ENCODE measurements at places on chromosomes 2 and 18.

DNA sequence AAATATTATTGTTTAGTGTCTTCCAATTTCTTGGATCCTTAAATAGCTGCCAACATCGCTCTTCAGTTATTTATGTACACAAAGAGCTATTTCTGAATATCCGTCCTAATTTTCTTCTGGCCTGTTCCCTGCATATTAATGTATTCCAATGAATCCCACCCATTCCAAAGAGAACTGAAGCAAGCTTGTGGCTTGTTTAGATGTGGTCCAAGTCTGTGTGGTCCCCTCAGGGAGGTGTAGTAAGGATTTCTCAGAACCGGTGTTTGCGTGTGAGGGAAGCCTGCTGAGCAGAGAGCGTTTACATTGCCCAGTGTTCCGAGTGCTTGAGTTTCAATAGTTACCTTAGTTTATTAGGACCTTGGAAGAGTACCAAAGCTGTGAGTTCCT lies 25.1 kb upstream of the IL1R1 start:
- peaks cover 16% of the 10 kb centered on the region for H3K4me1 ChIP-seq
- no peak overlapping the region for H3K4me3 ChIP-seq
- no peak overlapping the region for H3K27ac ChIP-seq
- no peaks in the 10 kb centered on the region for H3K27me3 ChIP-seq
- no peaks in the 10 kb centered on the region for H3K36me3 ChIP-seq

DNA sequence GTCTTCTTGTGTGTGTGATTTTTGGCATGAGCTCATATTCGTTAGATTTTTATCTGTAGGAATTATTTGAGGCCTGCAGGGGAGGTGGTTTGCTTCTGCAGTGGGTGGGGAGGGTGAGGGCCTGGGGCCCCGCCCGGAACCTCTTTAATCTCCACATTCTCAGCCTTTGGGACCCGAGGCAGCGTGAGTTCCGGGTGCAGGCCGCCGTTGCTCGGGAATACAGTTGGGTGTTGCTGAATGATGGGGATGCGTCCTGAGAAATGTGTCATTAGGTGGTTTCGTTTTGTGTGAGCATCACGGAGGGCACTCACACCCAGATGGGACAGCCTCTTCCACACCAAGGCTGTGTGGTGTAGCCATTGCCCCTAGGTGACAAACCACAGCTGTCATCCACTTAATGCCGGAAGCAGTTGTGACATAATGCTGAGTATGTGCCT lies 13.7 kb upstream of the GAL3ST2 start:
- H3K4me1 ChIP-seq: no peaks in the 10 kb centered on the region
- no peak overlapping the region for H3K27ac ChIP-seq
- no peak for DNase-seq
- peaks cover 20% of the 10 kb centered on the region for H3K36me3 ChIP-seq
- H3K27me3 ChIP-seq: no peaks in the 10 kb centered on the region

- no peak overlapping the region for H3K4me3 ChIP-seq
- peaks cover 5% of the 10 kb centered on the region for H3K36me3 ChIP-seq
- H3K4me1 ChIP-seq: no peaks in the 10 kb centered on the region
- DNase-seq: no peak
Observed at GRCh38 chr2:113181258-113182051, 7.7 kb downstream of the PSD4 start.

DNA sequence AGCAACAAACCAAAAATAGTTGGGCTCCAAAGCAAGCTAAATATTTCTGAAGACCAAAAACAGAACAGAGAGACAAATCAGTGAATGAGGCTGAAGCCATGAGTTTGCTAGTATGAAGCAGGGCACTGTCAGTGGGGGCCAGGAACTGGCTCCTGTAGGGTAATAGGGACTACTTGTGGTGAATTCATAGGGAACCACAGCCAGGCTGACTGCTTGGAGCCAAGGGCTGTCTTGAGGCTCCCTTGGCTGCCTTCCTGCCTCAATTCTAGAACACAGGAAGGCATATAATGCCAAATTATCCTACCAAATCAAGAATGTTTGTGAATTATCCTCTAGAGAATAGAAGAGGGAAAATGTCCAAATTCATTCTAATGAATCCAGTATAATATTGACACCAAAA lies 406.0 kb downstream of the CCDC85A start:
- no peaks in the 10 kb centered on the region for H3K36me3 ChIP-seq
- no peaks in the 10 kb centered on the region for H3K27me3 ChIP-seq
- no peak overlapping the region for H3K27ac ChIP-seq
- DNase-seq: no peak
- no peaks in the 10 kb centered on the region for H3K4me1 ChIP-seq

DNA sequence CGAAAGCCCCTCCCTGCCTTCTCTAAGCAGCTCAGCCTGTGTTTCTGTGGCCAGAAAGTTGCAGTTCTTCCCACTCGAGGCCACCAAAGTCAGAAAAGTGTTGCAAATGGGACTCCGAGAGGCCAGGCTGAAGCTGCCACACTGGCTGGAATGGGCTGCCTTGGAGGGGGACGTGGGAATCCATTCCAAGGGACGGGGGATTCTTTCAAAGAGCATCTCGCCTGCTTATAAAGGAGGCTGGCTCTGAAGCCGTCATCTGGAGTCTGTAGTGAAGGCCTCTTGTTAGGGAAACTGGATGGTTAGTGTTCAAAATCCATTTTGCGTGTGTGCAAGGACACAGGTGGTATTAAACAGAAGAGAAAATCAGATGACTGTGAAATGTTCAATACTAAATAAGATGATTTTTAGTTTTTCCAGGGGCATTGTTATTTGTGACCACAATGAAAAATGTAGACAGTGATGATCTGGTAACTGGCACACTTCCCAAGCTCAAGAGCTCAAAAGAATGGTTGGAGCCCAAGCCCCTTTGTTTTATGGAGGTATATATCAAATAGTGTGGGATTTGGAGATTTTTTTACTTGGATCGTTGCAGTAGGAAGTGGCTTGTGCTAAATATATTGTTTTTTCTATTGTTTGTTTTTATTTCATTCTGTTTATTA lies 782 bp downstream of the FAM228B start:
- peak overlapping the region; percentile 79 for H3K27ac ChIP-seq
- no peak for DNase-seq
- peak overlapping the region; percentile 88 for H3K4me3 ChIP-seq

DNA sequence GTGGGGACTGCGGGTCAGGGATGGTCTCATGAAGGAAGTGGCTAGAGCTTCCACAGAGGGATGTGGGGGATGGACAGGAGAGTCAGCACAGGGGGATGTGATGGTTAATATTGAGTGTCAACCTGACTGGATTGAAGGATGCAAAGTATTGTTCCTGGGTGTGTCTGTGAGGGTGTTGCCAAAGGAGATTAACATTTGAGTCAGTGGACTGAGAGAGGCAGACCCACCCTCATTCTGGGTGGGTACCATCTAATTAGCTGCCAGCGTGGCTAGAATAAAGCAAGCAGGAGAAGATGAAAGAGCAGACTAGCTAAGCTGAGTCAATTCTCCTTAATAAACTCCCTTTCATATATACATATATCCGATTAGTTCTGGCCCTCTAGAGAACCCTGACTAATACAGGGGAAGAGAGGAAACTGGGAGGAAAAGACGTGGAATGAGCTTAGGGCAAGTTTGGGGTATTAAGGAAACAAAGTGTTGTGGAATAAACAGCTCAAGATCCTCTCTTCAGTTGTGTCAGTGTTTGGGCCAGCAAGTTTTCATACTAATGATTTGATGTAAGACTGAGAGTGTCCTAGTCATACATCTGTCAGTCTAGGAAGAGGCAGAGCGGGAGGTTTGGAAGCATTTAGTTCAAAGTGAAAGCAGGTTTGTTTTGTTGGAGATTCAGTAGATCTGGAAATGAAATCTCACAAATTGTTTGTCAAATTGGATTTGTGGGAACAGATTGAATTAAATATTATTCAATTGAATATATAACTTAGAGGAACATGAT lies 135.2 kb upstream of the NT5C1B start:
- H3K36me3 ChIP-seq: no peaks in the 10 kb centered on the region
- no peaks in the 10 kb centered on the region for H3K4me1 ChIP-seq
- no peak overlapping the region for H3K4me3 ChIP-seq
- no peak overlapping the region for H3K27ac ChIP-seq
- no peak for DNase-seq
- no peaks in the 10 kb centered on the region for H3K27me3 ChIP-seq

GRCh38 chr18:36934884-36935283 lies 106.0 kb downstream of the KIAA1328 start:
- no peaks in the 10 kb centered on the region for H3K36me3 ChIP-seq
- no peaks in the 10 kb centered on the region for H3K4me1 ChIP-seq
- no peak for DNase-seq
- H3K27me3 ChIP-seq: no peaks in the 10 kb centered on the region

- H3K4me1 ChIP-seq: peaks cover 23% of the 10 kb centered on the region
- no peak overlapping the region for H3K4me3 ChIP-seq
- H3K36me3 ChIP-seq: no peaks in the 10 kb centered on the region
- peaks cover 27% of the 10 kb centered on the region for H3K27me3 ChIP-seq
- DNase-seq: no peak
Observed at GRCh38 chr2:27291865-27292264, 9.6 kb downstream of the TRIM54 start.

DNA sequence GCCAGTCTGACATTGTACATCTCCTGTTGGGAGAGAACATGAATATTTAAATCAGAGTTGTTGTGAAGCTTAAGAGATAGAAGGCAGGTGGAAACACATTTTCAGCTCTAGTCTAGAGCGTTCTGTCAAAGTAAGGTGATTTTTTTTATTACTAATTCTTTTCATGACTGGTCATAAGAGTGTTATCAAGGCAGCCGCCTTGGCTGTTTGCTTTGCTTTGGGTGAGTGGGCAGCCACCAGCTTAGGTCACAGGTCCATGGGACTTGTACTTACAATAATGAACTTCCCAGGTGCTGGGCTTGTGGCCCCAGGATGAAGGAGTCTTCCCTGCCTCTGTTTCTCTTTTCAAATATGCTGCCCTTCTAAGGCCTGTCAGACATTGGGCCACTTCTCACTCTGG lies 256.3 kb downstream of the SRBD1 start:
- DNase-seq: no peak
- H3K4me1 ChIP-seq: peaks cover 12% of the 10 kb centered on the region
- H3K4me3 ChIP-seq: no peak overlapping the region

GRCh38 chr2:201167546-201167945 lies 15.4 kb upstream of the CASP10 start:
- no peak overlapping the region for H3K4me3 ChIP-seq
- H3K27ac ChIP-seq: peak overlapping the region; percentile 66
- peaks cover 81% of the 10 kb centered on the region for H3K36me3 ChIP-seq
- peaks cover 5% of the 10 kb centered on the region for H3K4me1 ChIP-seq

Measured in Calu3 (cell line).